ENCODE measurements at places on chromosomes 5 and 9.
A peak's percentile ranks its signal among the peaks of the same experiment; 100 is the strongest.

- DNase-seq = no peak
These were observed 3.6 kb upstream of the SLC25A48 start for GRCh38 chr5:135830876-135831275.

DNA sequence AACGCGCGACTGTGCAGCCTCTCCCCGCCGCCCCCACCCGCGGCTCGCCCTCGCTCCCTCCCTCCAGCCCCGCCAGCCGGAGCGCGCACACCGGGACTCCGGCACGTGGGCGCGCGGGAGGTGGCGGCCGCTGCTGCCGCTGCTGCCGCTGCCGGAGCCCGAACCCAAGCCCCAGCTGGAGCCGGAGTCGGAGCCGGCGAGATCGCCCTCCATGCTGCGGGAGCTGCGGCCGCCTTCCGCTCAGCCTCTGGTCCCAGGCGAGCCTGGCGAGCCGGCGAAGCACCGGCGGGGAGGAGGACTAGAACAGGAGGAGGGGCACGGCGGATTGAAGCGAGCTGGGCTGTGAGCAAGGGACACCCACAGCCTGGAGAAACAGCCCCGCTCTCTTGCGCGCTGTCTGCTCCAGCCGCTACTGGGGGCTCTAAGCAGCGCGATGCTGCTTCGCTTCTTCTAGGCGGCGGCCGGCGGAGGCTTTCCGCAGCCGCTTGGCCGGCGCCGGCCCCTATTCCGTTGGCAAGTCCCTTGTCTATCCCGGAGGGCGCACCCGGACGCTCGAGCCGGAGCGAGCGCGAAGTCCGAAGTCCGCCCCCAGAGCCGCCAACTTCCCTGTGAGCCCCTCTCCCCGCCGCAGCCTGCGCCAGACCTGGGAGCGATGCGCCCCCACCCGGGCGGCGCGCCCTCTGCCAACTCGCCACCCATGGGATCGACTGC lies 598.7 kb upstream of the SGCD start:
- peak; percentile 65 for DNase-seq

GRCh38 chr5:143361438-143361837 lies 42.0 kb downstream of the NR3C1 start:
- DNase-seq = no peak

DNA sequence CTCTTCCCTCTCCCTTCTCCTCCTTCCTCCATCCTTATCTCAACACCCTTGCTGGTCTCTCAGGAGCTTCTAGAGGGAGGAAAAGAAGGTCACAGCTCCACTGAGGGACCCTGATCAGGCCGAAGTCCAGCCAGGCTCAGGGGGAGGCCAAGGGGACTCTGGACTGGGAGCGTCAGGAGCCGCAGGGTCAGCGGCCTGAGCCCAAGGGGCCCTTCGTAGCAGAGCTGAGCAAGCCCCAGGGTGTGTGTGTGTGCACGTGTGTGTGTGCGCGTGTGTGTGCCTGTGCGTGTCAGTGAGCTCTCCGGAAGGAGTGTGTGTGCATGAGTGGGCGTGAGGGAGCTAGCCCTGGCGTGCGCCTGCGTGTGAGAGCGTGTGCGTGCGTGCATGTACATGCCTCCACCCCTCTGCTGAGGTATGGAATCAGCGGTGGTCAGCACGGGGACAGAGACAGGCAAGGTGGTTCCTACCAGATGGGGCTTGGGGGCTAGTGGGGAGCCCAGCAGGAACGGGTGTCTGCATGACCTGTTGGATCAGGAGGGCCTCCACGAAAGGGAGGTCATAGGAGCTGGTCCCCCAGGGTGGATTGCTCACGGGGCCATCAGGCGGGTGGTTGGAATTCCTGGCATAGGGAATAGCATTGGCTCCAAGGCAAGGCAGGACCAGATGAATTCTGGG lies 10.0 kb upstream of the AGPAT2 start:
- no peak for DNase-seq

DNA sequence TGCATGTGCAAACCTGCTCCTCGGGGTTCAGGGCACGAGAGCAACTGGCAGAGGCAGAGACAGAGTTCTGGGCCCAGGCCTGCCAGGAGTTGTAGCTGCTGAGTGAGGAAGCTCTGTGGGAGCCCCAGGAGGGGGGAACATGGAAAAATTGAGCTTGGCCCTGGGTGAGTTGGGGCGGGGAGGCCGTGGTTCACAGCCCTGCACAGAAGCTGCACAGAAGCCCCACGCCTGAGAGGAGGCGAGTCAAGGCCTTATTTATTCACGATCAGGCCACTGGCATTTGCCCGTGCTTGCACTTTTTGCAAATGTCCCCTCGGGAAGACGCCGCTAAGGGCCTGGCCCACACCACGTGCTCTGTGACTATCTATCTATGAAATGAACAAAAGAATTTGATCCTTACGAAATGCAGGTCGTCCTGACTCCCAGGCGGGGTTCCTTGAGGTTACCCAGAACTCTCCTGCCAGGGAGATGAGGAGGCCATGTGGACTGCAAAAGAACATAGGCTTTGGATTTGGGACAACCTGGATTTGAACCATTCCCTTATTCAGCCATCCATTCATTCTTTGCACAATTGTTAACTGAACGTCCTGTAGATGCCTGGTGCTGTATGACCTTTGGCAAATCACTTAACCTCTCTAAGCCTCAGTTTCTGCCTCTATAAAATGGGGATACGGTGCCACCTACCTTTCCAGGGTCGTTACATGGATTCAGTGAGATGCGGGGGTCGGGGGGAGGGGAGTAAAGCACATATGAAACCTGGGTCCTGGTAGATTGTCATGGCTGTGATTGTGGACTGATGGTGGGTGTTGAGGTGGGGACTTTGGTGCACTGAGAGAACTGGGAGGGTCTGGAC lies 17.9 kb downstream of the COL27A1 start:
- DNase-seq = no peak

DNA sequence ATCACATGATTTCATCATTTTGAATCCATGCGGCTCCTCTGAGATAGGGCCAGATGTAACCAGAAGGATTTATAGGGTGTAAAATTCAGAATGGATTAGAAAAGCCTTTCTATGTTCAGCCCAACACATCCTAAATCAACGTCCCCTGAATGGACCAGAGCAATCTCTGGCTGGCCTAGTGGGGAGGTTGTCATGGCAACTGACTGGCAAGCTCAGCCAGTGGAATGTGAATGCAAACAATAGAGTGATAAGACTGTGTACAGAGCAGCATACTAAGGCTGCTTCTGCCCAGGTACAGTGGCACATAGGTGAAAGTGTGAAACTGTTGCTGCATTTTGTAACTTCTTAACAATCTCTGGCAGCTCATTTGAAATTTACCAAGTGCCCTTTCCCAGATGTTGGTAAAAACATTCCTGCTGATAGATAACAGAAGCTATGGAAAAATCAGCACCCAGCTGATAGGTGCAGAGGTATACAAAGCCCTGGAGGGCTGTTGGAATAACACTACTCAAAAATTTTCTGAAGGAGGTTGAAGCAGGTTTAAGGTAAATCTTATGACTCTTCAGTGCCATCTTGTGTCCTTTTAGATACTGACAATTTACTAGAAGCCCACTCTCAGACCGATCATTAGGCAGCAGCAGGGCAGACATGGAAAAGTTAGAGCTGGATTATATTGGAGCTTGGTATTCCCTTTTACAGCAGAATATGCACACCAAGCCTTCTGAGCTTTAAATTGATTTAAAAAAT lies 267.2 kb downstream of the RAB3C start:
- DNase-seq = peak; percentile 36

DNA sequence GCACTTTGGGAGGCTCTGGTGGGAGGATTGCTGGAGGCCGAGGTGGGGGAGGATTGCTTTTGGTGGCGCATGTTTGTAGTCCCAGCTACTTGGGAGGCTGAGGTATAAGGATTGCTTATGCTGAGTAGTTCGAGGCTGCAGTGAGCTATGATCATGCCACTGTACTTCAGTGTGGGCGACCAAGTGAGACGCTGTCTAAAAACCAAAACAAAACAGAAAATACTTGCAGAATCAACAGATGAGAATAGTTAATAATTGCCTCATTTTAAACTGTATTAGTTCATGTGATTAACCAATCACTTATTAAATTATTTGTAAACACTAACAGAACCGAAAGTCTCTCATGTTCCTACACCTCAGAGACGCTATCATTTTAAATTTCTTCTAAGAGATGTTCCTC lies 118.1 kb downstream of the CCDC171 start:
- DNase-seq = no peak

GRCh38 chr9:137556069-137556838 lies 4.6 kb downstream of the MRPL41 start:
- no peak for DNase-seq

GRCh38 chr9:23820451-23821374 lies 5.3 kb downstream of the ELAVL2 start:
- no peak for DNase-seq

- peak; percentile 45 for DNase-seq
These were observed 103.5 kb upstream of the NR3C1 start for GRCh38 chr5:143506836-143507552.

GRCh38 chr9:119137479-119137878 lies 231.8 kb downstream of the BRINP1 start:
- DNase-seq = no peak

GRCh38 chr9:125393426-125393825 lies 131.8 kb downstream of the GAPVD1 start:
- no peak for DNase-seq

GRCh38 chr5:178462816-178463215 lies 127.4 kb downstream of the COL23A1 start:
- no peak for DNase-seq

DNA sequence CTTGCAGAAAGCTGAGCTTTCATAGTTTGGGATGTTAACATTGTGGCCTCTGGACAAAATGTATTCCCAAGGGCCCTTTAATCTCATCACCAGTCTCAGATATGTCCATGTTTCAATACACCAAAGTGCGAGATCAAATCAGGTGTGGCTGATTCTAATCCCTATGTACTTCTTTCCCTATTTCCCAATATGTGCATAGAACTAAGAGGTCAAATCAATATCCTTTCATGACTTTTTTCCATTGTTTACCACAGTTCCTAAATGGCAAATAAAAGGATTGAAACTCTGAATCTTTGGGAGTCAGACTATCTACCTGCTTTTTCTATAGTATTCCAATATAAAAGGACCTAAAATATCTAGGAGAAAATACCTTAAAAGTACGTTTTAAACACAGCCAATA lies 105.0 kb downstream of the FBXO38 start:
- no peak for DNase-seq

DNA sequence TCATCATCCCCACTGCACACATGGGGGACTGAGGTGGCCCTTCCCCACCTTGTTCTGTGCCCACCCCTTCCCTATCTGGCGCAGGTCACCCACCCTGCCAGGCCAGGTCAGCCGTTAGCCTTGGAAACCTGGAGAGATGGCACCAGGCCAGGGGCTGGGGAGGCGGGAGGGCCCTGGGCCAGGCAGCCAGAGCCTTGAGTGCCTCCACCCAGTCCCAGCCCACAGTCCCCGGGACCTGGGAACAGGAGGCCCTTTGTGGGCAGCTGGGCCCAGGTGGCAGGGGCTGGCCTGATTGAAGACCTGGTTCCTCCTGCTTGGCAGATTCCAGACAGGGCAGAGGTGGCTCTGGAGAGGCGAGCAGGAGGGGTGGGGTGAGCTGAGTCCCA lies 70.6 kb downstream of the LRSAM1 start:
- peak; percentile 64 for DNase-seq

GRCh38 chr9:84456527-84456926 lies 116.0 kb upstream of the SLC28A3 start:
- DNase-seq = no peak
